ENCODE measurements at places on chromosomes 4 and X.

GRCh38 chr4:101282076-101282844 lies 65.1 kb downstream of the PPP3CA start:
- no peak for DNase-seq

GRCh38 chr4:185689407-185689806 lies 122.6 kb downstream of the SORBS2 start:
- no peak for DNase-seq

GRCh38 chr4:151603377-151603776 lies 157.4 kb downstream of the GATB start:
- no peak for DNase-seq

- no peak for DNase-seq
Measured at GRCh38 chr4:4302001-4302400, 11.9 kb downstream of the ZBTB49 start.

GRCh38 chr4:74092957-74093356 lies 6.0 kb downstream of the CXCL2 start:
- DNase-seq: no peak

DNA sequence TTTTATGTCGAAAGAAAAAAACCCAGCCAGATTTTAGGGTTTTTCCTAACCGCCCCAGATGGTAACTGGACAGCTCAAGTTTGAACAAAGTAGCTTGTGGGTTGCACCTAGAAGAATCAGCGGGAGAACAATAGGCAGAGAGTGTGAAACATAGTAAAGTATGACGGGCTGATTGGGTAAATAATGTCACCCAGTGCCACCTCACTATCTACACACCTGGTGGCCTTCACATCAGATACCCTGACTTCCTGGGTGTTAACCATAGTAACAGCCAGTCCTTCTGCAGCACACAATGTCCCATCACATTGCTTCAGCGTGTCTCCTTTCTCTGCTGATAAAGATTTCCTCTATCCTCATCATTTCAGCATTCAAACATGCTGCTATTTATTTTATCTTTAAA lies 159.1 kb upstream of the HS3ST1 start:
- no peak for DNase-seq

DNA sequence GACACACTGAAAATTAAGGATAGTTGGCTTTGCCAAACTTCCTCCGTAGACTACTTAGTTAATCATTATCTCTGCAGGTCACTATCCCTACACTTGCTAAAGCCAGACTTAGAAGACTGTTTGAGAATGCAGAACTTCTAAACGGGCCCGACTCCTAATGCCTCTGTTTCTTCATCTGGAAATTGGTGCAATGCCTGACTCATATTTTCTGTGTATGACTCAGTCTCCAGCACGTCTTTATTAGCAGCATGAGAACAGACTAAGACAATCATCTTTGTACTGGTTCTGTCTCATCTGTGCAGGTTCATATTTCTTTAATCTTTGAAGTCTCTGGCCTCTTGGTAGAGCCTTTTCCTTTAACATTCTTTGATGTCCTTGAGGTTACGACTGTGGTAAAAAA lies 411.9 kb upstream of the ACTRT1 start:
- no peak for DNase-seq

- no peak for DNase-seq
Measured at GRCh38 chr4:39178706-39179105, 3.6 kb upstream of the WDR19 start.

- DNase-seq: no peak
Measured at GRCh38 chr4:175910700-175911099, 98.6 kb upstream of the GPM6A start.

DNA sequence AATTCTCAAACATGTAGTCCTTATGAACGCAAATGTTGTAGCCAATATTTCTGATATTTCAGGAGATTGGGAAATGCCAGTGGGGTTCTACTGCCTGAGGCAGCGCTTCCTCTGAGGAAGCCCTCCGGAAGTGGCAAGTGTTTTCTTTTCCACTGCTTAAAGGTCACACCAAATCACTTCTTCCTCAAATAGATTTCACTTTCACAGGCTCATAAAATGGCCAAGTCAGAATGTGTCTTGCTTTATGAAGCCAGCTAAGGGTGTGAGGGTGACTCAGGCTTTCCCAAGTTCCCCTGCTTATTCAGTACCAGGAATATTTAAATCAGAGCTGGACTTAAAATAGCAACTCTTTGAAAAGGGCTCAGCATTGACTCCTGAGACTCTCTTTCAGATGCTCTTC lies 514.2 kb upstream of the DIPK2B start:
- DNase-seq: no peak

DNA sequence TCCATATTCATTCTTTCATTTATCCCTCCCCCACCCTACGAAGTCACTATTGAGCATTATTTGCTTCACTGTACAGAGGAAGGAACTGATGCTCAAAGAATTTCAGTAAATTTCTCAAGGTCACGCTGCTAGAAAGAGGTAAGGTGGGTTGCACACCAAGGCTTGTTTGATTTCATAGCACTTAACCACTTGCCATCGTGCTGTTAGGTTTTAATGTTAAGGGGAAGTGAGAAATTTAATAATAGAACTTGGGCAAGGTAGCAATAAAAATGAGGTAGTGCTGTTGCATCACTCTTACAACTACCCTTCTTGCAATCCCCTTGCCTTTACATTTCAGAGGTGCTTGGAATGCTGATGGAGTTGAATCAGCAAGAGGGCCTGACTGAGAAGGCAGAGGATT lies 343.1 kb downstream of the MID1IP1 start:
- no peak for DNase-seq

- no peak for DNase-seq
Measured at GRCh38 chr4:25722964-25723363, 67.3 kb downstream of the SLC34A2 start.

- no peak for DNase-seq
Measured at GRCh38 chr4:151960449-151961230, 199.8 kb upstream of the GATB start.

GRCh38 chrX:6685489-6685888 lies 150.6 kb upstream of the VCX3A start:
- no peak for DNase-seq
